Endothelial cell of umbilical vein (primary cell): ENCODE measurements at places on chromosomes 12 and 14. TPM values are rescaled to one million over a fixed set of nuclear protein-coding genes. Genes with fewer than 3 reads are reported as not detected.

- peak; percentile 49 for DNase-seq
Observed at GRCh38 chr14:34300882-34301734, 160.9 kb downstream of the SPTSSA start.

Gene LRRK2
- 0.16 and 0.26 TPM in 2 replicates for polyA plus RNA-seq

Gene NKX2-1
- not detected in 2 replicates for polyA plus RNA-seq

- no peak for DNase-seq
Observed at GRCh38 chr12:81222846-81223592, 145.1 kb downstream of the ACSS3 start.

DNA sequence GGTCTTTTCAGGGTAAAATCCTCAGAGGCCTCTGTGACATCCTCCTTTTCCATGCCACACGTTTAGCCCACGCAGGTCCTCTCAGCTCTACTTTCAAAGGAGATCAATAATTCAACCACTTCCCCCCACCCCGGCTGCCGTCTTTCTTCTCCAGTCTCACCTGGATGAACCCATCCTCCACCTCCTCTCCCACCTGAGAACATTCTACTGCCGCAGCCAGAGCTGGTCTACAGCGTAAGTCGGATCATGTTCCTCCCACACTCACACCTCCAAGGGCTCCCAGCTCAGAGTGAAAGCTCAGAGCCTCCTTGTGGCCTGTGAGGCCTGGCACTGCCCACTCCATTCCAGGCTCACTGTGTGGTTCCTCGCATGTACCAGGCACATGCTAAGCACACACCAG, 246.6 kb downstream of the CHST11 start:
- DNase-seq: no peak

Gene RFLNA
- polyA plus RNA-seq: 24.5 and 51.1 TPM in 2 replicates

DNA sequence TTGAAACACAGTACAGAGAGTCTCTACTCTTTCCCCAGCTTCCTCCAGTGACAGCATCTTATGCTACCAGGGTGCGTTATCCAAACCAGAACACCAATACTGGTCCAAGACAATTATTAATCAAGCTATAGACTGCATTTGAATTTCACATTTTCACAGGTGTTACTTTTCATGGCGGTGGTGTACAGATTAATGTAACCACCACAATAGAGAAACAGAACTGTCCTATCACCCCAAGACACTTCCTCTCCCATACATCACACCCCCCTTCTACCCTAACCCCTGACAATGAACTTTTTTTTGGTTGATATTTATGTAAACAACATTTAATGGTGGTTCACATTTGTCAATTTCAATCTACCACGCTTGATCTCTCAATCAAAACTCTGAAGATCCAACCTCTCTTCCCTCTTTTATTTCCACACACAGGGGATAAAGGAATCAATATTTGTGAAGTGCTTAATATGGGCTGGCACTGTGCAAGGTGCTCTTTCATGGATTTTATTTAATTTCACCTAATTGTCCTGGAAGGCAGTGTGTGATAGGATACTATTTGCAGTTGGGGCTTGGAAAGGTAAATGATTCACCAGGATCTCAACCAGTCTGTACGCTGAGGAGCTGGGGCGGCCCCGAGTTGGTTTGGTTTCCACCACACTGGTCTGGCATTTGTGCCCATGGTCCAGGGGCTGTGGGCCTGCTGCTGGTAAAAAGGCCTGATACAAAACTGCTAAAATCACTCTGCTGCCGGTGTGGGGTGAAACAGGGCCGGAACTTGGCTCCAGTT, 54.6 kb upstream of the DICER1 start:
- DNase-seq: no peak

GRCh38 chr12:113109360-113109759, 26.2 kb downstream of the RASAL1 start:
- DNase-seq: no peak

Gene OTX2
- polyA plus RNA-seq: not detected in 2 replicates

Gene PPP1R1A
- polyA plus RNA-seq: not detected in 2 replicates

- no peak for DNase-seq
Observed at GRCh38 chr12:76765598-76765997, 1.7 kb downstream of the ZDHHC17 start.

Gene LRTM2
- not detected in 2 replicates for polyA plus RNA-seq

DNA sequence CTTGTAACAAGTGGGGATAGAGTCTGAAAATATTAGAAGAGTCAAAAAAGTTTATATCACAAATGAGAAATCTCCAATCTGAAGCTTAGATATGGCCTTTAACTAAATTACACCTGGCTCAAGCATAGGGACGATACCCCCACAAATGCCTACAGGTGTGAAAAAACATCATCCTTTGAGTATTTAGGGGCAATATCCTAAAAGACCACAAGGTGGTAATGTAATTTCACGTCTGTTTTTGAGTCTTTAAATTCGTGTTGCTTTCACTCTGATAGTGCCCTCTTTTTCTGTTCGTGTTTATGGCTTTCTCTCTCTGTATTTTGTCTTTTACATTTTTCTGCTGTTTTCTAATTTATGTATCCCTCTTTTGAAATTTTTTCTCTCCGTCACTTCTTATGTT, 84.3 kb downstream of the ETNK1 start:
- peak; percentile 12 for DNase-seq

- no peak for DNase-seq
Observed at GRCh38 chr12:42892702-42893551, 303.4 kb upstream of the PRICKLE1 start.

GRCh38 chr14:23483236-23483854, 13.8 kb downstream of the NGDN start:
- DNase-seq: no peak

DNA sequence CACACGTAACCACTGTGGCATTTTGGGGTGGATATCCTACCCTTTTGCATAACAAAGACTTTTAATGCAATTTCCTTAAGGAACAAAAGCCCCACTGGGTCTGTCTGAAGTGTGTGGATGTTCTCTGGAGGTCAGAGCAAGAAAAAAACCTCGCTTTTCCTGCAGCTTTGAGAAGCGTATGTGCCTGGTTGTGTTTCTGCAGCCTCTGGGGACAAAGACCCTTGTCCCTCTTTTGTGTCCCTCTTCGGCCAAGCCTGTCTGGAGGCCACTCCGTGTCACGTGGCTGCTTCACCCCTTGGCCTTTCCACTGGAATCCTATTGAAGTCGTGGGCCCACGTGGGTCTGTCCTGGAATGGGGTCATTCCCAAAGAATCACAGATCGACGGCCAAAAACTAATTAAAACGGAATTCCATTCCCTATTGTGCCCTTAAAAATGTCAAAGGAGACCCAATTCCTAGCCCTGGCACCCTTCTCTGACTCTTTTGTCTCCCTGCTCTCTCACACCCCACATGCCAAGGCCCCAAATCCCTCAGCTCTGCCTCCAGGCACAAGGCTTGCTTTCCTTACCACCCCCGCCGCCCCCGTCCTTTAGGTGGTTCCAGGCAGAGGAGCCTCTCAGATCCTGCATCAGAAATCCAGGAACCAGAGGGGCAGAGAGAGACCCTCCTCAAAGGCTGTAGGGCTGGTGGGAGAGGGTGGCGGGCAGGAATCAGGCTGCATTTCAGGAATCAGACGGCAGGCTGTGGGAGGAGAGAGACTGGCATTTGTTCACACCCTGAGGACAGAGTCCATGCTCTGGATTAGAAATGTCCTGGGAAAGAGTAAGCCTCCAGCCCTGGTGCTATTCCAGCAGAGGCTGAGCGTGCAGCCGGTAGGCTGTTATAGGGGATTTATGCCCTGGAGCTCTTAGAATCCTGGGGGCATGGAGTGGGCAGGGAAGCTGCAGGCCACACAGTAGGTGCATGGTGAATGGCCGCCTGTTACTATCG, 12.6 kb upstream of the CYP46A1 start:
- DNase-seq: no peak

GRCh38 chr12:115543269-115543668, 734.2 kb downstream of the MED13L start:
- DNase-seq: no peak

- no peak for DNase-seq
Observed at GRCh38 chr12:31645924-31646323, 13.6 kb upstream of the ETFBKMT start.

GRCh38 chr12:3565985-3566384, 75.0 kb downstream of the PRMT8 start:
- DNase-seq: no peak

Gene ZNF705A
- polyA plus RNA-seq: not detected in 2 replicates

DNA sequence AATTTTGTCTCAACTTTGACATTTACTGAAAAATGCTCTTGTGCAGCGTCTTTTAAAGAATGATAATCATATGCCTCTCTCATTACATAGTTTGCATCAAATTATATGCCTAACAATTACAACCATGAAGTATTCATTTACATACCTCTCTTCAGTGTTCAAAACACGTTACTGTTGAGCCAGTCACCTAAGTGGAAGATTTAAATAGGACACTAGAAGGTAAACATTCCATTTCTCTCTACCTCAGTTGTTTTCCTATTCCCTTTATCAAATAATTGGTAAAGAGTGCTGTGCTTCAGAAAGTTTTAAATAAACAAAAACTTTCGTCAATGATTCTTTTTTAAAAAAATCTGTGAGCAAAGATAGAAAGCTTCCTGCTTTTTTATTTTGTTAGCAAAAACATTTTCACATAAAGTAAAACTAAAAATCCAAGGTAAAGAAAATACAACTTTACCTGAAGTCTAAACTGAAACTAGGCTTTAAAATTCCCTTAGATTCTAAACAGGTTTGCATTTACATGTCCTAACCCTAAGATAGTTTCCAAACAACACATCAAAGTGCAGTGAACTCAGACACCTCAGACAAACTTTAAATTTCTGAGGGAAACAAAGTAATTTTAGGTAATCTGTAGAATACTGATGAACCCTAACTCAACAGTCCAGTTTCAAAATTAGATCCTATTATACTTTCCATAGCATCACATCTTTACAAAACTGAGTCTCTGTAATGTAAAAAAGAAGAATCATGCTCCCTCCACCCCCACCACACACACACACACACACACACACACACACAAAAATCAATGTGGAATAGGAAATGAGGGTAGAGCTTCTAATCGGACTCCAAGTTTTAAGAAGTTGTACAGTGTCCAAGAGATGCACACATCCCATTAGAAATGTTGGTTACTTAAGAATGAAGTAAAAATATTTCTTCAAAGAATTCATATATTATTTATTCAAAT, 46.2 kb downstream of the PAWR start:
- DNase-seq: no peak

- no peak for DNase-seq
Observed at GRCh38 chr12:90920222-90920621, 34.8 kb downstream of the CCER1 start.

- DNase-seq: peak; percentile 5
Observed at GRCh38 chr12:39692258-39692853, 72.8 kb upstream of the ABCD2 start.

GRCh38 chr12:132140918-132141841, 2.9 kb downstream of the DDX51 start:
- DNase-seq: no peak

DNA sequence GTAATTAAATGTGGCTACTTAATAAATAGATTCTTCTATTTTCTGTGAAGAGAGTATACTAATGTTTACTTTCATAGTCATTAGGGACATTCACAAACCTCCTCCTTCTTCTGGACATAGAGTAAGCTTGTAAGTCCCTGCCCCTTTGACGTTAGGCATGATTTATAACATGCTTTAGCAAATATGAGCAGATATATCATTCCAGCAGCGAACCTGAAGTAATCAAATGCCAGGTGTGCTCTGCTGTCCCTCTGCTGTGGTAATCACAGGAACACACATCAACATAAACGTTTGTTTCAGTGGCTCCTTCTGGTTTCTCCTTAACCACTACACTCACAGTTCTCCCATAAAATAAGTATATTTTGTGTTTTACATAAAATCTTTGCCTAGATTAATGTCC, 961.8 kb downstream of the FLRT2 start:
- DNase-seq: no peak

Gene AP1G2
- polyA plus RNA-seq: 55.8 and 63.2 TPM in 2 replicates

Gene IRAK4
- 7.5 and 10.8 TPM in 2 replicates for polyA plus RNA-seq

DNA sequence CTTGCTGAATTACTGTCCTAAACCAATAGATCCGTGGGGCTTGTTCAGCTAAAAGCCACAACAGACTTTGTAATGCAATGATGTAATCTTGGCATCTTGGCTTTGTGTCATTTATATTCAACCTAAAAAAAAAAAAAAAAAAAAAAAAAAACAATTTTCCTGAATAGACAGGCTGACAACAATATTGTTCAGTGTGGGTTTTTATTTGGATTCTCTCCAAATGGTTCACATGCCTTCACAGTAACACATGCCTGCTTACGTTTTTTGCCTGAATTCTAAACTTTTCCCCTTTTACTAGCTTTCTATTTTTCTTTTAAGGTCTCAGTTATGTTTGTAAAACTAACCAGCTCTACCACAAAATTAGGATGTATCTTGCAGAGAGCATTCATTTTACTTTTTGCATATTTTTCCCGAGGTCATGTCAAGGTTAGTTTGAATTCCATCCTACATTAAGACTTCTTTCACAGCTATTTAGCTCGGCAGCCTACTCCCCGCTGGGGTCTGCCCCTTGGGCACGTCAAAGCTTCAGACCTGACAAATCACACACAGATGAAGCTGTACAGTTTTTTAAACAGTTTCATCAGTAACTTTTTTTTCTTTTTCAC, 213.7 kb upstream of the NPAS3 start:
- DNase-seq: no peak

Gene ITGB7
- 0.17 and 0.18 TPM in 2 replicates for polyA plus RNA-seq

GRCh38 chr14:50725761-50726160, 57.7 kb upstream of the SAV1 start:
- DNase-seq: no peak

GRCh38 chr12:94941440-94941862, 62.0 kb downstream of the NDUFA12 start:
- DNase-seq: peak; percentile 84

GRCh38 chr14:73467377-73467776, 9.0 kb upstream of the NUMB start:
- DNase-seq: no peak

DNA sequence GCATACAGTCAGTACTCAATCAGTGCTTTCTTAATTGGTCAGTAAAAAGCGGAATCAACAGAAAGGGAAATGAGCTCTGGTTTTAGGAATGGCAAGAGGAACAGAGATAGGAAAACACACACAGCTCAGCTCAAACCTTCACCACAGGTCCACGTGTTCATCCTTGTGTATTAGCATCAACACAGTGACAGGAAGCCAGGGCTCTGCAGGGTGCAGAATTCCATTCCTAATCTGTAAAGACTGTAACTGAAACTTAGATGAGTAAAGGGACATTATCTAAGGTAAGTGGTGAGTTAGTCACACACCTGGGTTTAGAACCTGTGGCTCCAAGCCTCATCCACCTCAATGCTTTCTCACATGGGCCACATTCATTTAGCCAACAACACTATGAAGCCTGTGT, 1242.2 kb upstream of the TMEM132C start:
- no peak for DNase-seq

Gene RIMBP2
- 0.04 TPM in 1 of 2 replicates, not detected in the other for polyA plus RNA-seq

Gene INSM2
- not detected in 2 replicates for polyA plus RNA-seq
